HuH-7.5 (cell line): ENCODE measurements at places on chromosomes 4 and X.
A peak's percentile ranks its signal among the peaks of the same experiment; 100 is the strongest.

DNA sequence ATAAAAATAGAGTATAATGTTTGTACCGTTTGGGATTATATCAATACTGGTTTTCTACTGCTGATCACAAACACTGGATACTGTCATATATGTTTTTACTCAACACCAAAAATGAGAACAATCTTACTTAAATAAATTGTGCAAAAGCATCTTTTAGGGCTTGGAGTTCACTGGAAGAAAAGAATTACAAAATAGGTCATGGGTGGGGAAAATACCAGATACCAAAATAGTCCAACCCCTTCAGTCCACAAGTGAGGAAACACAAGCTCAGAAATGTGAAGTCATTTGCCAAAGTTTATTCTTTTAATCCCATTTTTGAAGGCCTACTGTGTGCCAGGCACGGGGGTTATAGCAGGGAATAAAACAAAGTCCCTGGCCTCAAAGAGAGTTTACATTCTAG is 64.4 kb downstream of the ADGRG2 start:
- DNase-seq = no peak

DNA sequence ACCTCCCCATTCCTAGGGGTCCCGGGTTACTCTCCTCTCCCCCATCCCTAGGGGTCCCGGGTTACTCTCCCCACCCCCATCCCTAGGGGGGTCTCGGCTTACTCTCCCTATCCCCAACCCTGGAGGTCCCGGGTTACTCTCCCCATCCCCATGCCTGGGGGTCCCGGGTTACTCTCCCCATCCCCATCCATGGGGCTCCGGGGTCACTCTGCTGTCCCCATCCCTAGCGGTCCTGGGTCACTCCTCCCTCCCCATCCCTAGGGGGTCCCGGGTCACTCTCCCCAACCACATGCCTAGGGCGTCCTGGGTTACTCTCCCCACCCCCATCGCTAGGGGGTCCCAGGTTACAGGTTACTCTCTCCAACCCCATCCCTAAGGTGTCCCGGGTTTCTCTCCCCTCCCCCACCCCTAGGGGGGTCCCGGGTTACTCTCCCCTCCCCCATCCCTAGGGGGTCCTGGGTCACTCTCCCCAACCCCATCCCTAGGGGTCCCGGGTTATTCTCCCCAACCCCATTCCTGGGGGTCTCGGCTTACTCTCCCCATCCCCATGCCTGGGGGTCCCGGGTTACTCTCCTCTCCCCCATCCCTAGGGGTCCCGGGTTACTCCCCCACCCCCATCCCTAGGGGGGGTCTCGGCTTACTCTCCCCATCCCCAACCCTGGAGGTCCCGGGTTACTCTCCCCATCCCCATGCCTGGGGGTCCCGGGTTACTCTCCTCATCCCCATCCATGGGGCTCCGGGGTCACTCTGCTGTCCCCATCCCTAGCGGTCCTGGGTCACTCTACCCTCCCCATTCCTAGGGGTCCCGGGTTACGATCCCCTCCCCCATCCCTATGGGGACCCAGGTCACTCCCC is 821 bp downstream of the ASMTL start:
- no peak for DNase-seq

- no peak for DNase-seq
These were observed 1.3 kb downstream of the ANAPC4 start for GRCh38 chr4:25378437-25378743.

DNA sequence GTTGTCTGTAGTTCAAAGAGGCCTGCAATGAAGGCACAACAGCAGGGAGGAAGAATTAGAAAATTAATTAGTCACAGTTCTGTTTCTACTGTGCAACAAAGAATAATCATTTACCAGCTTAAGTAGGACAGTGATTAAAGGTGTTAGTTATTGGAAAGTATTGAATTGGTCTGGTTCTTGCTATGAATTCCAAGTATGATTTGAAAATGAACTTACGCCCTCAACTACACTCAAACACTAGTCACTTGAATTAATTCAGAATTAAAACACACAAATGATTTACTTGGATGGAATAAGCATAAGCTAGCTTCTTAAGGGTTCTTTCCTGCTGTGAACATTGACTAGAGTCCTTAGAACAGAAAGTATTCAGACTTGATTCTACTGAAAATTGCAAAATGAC is 69.9 kb upstream of the EXOC1L start:
- no peak for DNase-seq

DNA sequence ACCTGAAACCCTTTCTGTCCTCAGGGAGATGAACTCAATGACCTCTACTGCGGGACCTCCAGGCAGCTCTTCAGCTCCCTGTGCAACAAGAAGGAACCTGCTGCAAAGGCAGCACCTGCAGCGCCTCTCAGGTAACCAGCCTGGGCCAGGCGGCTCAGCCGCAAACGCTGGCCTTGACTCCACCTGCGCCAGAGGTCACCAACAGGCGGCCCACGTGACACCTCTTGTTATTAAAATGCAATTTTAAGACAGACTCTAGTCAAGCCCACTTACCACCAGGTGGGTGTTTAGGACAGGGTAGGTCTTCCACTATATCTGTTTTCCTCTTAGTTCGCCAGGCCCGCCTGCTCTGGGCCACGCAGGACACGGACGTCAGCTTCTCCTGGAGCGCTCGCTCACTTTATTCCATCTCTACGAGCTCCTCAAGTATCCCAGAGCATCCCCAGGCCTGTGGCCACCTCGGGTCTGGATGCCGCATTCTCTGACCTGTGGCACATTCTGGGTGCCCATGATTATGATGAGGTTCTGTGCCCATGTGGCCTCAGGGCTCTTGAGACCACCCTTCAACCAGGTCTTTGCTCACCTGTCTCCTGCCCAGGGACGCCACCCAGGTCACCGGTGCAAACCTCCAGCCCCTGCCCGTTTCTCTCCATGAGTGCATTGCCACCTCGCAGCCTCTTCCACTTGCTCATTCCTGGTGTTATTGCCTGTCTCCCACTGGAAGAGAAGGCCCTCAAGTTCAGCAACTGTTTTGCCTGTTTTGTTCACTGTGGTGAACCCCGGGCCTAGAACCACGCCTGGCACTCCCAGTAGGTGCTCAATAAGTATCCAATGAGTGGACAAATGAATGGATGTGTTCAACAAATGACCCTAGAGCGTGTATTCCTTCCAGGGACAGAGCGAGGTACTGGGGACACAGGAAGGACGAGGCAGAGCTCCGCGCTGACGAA is 32.8 kb upstream of the JAKMIP1 start:
- DNase-seq = no peak

GRCh38 chrX:12567857-12568256 is 223.4 kb upstream of the PRPS2 start:
- DNase-seq = no peak

DNA sequence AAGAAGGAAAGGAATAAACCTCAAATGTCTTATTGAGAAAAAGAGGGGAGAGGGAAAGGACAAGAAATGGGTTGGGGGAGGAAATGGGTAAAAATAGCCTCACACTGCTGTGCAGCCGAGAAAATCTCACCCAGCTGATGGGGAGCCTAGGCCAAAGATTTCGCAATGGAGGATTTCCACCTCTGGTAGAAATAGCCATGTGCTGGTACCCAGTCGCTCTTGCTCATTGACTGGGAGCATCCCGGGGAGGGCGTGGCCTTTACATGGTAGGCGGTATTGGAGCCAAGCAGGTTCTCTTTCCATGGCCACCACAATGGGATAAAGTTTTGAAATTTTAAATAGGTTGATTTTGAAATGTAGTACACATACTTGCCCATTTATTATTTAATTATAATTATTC is 255.1 kb upstream of the LDB2 start:
- DNase-seq = no peak

DNA sequence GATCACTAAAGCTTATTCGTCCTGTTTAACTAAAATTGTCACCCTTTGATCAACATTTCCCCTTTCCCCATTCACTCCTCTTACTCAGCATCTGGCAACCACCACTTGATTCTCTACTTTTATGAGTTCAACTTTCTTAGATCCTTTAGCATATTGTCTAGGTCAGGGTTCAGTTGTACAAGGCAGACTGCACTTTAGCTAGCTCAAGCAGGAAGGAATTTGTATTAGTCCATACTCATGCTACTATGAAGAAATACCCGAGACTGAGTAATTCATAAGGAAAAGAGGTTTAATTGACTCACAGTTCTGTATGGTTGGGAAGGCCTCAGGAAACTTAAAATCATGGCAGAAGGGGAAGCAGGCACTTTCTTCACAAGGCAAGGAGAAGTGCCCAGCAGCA is 44.3 kb downstream of the TASL start:
- no peak for DNase-seq

- no peak for DNase-seq
These were observed 31.7 kb upstream of the MFAP3L start for GRCh38 chr4:170057866-170058265.

GRCh38 chr4:153758688-153759406 is 977 bp downstream of the RNF175 start:
- DNase-seq = no peak

DNA sequence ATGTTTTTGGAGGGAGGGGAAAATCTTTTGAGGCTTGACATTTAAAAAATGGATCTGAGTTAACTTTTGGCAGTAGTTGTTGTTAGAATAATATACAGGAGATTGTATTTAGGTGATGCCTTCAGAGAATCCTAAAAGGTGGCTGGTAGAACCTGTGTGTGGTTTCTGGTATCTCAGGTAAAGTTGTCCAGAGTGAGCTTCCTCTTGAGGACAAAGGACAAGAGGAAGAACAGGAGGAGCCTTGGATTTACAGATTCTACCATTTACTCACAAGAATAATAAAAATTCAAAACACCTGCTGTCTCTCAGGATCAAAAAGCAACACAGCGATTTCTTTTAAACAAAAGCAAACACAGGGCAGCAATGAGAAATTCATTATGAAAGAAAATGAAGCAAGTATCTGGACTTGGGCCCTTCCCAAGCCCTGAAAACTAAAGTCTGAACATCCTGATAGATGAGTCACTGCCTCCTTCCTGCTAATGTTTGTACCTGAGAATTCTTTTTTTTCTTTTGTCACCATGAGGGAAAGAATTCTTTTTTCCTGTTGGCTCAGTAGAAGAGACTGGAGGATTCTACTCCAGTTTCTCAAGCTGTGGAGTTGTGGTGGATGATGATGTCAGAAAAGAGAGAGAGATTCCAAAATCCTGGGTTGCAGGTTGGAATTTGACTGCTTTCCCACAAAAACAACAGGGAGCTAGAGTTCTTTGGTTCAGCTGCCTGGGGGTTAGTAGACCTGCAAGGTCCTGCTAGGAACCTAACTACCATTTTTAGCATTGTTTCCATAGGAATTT is 31.5 kb upstream of the RAPGEF2 start:
- DNase-seq = no peak

DNA sequence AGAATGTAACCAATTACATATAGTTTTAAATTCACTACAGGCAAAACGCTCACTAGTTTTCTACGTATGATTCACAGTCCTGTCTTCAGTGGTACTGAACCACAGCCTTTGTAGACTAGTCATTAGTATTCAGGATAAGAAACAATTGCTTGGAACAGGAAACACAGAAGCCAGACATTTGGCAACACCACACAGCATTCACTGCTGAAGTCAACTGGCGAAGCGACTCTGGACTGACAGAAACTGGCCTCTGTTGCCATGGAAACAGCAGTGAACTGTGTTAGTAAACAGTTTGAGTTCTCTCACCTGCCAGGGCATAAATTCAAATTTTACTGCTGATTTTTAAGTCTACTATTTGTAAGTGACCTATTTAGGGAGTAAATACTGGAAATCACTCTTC is 57.6 kb downstream of the MAPK10 start:
- no peak for DNase-seq

DNA sequence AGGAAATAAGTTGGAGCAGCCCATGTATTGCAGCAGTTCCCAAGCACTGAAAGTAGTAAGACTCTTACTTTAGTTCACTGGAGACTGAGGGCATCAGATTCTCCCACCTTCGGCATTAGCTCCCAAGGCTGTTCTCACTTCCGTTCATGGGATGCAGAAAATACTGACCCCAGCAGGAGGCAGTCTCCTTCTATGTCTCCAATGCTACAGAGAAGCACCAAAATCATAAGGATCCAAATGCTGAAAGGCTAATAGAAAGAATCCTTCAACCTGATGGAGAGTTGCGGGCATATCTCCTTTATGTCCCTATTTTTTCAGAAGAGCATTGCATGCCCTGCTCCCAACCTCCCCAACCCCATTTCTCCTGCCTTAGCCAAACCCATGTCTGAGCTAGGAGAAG is 32.4 kb downstream of the ADH7 start:
- DNase-seq = no peak

GRCh38 chr4:7429069-7429416 is 5.7 kb downstream of the PSAPL1 start:
- no peak for DNase-seq

DNA sequence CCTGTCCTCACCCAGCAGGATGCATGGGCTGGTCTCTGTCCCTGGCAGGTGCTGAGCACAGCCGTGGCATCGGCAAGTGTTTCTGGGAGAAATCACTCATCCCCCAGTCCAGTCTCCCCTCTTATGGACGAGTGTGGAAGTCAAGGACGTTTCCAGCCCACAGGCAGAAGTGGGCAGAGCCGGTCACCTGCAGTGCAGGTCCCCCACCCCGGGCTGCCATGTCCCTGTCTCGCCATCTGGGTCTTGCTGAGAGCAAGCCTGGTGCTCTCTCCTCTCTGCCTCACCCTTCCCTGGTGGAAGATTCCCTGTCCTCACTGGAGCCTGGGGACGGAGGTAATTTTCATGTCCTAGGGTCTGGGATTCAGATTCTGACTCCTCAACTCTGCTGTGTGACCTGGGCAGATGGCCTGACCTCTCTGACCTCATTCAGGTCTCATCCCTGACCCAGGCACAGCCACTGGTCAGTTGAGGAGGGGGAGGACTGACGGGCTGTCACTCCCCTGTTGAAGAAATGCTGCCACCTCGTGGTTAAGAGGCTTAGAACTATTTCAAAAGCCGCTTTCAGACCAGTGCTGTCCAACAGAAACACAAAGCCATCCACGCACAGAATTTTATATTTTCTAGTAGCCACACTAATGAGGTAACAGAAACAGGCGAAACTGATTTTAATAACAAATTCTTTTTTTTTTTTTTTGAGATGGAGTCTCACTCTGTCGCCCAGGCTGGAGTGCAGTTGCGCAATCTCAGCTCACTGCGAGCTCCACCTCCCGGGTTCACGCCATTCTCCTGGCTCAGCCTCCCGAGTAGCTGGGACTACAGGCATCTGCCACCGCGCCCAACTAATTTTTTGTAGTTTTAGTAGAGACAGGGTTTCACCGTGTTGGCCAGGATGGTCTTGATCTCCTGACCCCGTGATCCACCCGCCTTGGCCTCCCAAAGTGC is 1.8 kb downstream of the CPZ start:
- peak; percentile 98 for DNase-seq

GRCh38 chr4:127344071-127344470 is 288.7 kb upstream of the INTU start:
- DNase-seq = no peak

- DNase-seq = peak; percentile 41
These were observed 746 bp downstream of the PPAT start for GRCh38 chr4:56434599-56435139.

DNA sequence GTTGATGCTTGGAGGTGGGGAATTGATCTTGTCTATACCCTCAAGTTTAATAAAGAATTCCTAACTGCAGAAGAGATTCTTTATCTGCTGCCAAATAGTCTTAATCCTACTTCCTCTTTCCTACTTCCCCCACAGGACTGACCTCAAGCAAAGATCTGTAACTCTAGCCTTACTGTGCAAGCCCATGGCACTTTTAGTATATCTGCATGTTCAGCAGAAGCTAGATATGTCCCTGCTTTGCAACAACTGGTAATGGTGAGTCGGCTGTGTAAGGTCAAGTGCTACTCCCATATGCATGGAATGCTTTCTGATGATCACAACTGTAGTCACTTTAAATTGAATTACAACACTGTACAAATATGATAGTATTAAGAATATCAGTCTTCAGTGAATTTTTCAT is 26.3 kb upstream of the PDS5A start:
- no peak for DNase-seq

- no peak for DNase-seq
These were observed 203.0 kb downstream of the AFAP1 start for GRCh38 chr4:7736436-7737267.

GRCh38 chr4:103126126-103126525 is 26.5 kb upstream of the BDH2 start:
- DNase-seq = no peak
